GM23338 (cell line): ENCODE measurements at places on chromosomes 1 and 21.

DNA sequence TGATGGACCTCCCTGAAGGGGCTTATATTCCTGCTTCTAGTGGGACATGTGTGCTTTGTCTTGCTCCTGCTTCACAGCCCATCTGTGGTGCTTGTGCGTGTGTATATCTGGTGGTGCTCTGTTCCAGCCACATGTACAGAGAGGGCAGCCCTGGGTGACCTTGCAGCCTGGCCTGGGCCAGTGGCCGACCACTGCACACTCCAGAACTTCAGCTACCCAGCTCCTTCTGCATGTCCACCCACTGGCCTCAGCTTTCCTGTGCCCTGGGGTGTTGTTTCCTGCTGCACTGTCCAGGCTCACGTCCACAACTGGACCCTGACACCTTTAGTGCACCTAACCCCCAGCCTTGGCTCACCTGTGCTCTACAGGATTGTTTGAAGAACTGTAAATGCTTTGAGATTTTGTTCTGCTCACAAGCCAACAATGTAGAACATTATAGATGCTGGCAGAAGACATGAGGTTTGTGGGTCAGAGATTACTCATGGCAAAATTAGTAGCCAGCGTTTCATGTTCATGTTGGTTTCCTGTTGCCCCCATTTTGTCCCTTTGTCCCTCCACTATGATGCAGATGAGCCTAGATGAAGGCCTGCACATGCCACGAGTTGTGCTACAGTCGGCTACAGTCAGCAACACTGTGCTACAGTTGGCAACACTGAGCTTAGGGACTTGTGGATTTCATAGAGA lies 5.3 kb upstream of the S100B start:
- no peak overlapping the region for H3K4me3 ChIP-seq
- no peak overlapping the region for H3K27ac ChIP-seq
- no peak for DNase-seq
- H3K36me3 ChIP-seq, result no peaks in the 10 kb centered on the region
- H3K27me3 ChIP-seq, result no peaks in the 10 kb centered on the region

GRCh38 chr1:155392898-155393411 lies 72.3 kb downstream of the RUSC1 start:
- no peak for DNase-seq
- no peak overlapping the region for H3K4me3 ChIP-seq
- H3K36me3 ChIP-seq, result no peaks in the 10 kb centered on the region
- no peaks in the 10 kb centered on the region for H3K27me3 ChIP-seq
- no peak overlapping the region for H3K27ac ChIP-seq

DNA sequence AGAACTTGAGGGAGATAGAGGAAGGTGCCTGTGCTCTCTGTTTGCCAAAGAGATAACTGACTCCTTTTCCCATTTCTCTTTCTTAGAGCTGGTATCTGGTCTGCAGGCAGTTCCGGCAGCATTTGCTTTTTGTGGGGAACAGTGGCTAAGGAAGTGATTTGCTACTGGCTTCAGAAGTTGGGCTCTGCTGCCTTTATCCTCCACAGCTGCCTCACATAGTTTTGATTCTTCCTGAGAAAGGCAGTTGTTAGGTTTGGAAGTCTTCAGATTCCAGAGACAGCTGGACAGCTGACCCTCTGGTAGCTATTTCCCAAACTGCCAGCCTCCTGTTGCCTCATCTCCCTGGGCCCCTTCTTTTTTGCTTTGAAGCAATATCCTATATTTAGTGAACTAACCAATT lies 62.6 kb upstream of the MACF1 start:
- H3K27me3 ChIP-seq, result no peaks in the 10 kb centered on the region
- peak; percentile 90 for DNase-seq
- peak overlapping the region; percentile 99 for H3K27ac ChIP-seq
- H3K4me1 ChIP-seq, result peaks cover 39% of the 10 kb centered on the region

DNA sequence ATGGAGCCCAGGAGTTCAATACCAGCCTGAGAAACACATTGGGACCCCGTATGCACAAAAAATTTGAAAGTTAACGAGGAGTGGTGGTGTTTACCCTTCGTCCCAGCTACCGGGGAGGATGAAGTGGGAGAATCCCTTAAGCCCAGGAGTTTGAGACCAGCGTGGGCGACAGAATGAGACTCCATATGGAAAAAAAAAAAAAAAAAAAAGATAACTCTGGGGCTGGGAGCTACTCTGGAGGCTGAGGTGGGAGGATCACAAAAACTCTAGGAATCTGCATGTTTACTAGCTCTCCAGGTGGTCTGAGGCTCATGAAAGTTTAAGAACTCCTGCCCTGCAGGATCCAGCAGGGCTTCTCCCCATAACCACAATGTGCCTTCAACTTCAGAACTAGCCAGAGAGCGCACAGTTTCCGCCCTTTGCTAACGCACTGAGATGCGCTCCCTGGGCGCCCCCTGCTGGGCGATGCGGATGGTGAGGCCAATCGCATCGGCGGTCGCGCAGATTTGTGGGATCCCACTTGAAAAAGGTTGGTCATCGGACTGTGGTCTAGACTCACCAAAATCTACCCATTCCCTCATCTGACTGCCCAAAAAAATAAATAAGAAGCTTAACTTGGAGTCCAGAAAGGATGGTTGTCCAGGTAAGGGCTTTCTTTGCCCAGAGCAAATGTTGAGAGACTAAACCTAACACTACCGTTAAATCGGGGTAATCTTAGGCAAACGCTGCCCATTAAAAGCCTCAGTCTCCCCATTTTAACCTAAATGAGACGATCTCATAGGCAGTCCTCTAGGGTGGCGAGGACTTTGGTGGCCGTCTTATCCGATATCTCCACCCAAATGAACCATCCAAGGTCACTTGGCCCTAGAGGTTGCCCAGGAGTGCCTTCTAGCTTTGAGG lies 8.8 kb downstream of the ZNF683 start:
- H3K4me3 ChIP-seq, result no peak overlapping the region
- peaks cover 41% of the 10 kb centered on the region for H3K27me3 ChIP-seq
- H3K36me3 ChIP-seq, result no peaks in the 10 kb centered on the region
- peak; percentile 94 for DNase-seq
- H3K4me1 ChIP-seq, result peaks cover 10% of the 10 kb centered on the region

DNA sequence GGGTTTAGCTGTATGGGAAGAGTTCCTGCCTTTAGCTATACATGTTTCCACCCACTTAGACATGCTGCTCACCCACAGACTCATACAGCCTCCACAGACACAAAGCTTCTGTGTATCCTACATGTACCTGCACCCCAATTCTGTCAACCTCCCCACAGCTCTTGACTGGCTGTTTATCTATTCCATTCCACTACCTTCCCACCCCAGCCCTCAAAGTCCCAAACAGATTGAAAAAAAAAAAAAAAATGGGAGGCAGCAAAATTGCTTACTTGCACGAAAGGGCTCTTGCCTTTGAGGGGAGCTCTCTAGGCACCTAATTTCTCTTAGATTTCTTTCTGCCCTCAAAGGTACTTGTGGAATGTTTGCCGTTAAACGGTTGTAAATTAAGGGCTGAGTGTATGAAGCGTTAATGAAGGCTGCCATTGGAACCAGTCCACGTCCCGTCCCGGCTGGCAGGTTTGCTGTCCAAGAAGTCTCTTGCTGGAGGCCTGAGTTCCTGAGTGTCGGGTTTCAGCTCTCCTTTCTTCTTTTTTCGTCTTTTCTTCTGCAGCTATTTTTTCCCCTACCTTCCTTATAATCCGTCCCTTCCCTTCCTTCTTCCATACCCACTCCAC lies 43.6 kb downstream of the PBX1 start:
- H3K4me3 ChIP-seq, result peak overlapping the region; percentile 28
- H3K27me3 ChIP-seq, result no peaks in the 10 kb centered on the region
- peak; percentile 93 for DNase-seq
- peak overlapping the region; percentile 90 for H3K27ac ChIP-seq
- H3K4me1 ChIP-seq, result peaks cover 81% of the 10 kb centered on the region
- no peaks in the 10 kb centered on the region for H3K36me3 ChIP-seq

- no peaks in the 10 kb centered on the region for H3K36me3 ChIP-seq
- no peak overlapping the region for H3K4me3 ChIP-seq
- peaks cover 25% of the 10 kb centered on the region for H3K4me1 ChIP-seq
- H3K27ac ChIP-seq, result no peak overlapping the region
- H3K27me3 ChIP-seq, result peaks cover 14% of the 10 kb centered on the region; the same call in 1 of the 2 replicates
Observed at GRCh38 chr1:160064746-160065145, 5.2 kb downstream of the KCNJ10 start.

DNA sequence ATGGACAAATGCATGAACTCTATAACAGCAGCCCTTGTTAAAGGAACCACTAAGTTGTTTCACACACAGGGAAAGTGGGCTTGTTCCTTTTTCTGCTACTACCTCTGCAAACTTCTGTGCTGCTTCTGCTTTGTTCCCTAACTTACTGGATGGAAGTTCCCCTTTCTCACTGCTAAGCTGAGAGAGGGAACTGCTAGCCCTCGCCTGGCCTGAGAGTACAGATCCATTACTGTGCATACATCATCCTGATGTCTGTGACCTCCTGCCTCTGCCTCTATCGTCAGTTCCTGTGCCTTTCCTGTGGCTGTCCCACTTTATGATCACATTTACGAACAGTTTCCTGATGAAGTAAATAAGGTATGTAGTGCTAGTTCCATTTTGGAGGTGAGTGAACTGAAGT lies 3.5 kb downstream of the GNAT2 start:
- no peak overlapping the region for H3K27ac ChIP-seq
- DNase-seq, result no peak
- no peaks in the 10 kb centered on the region for H3K36me3 ChIP-seq
- H3K4me1 ChIP-seq, result peaks cover 18% of the 10 kb centered on the region
